Stimulated activated CD4-positive, alpha-beta T cell treated with anti-CD3 and anti-CD28 coated beads, Interleukin-1b, Interleukin-23, amount 100 ng/mL, for 24 hours (primary cell): ENCODE measurements at places on chromosomes 5 and 9.

DNA sequence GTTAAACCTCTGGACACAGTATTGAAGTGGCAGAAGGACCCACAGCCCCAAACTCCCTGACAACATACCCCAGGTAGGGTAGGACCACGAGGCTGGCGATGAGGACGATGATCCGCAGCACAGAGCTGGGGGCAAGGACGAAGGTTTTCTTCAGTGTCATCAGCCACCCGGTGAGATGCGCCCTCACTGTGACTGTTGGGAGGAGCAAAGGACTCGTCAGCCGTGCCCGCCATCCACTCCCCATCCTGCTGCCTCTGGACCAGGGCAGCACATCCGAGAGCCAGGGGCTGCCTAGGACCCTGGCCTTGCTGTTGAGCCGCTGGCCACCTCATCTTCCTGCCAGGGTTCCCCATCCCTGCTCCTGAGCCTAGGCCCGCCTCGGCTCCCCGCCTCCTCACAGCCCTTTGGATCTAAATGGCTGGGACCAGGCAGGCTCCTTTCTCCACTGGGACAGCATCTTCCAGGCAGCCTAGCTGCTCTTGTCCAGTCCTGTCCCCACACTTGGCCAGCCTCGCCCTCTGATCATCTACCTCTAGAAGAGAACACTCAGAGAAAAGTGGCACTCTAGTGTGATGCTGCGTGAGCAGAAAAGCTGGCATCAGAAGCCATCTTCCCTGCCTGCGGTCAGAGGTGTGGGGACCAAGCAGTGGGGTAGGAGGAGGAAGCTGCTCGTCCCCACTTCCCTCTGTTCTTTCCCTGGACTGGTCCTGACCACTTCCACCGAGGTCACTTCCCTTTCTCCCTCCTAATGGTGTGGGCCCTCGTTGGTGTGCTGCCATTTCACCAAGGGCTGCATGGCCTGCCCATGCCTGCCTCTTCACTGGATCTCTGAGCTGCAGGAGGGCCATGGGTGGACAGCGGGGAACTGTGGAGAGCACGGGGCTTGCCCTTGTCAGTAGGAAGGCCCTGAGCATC is 49.2 kb downstream of the OTULIN start:
- no peak for DNase-seq

- DNase-seq: no peak
Measured at GRCh38 chr5:34057118-34057517, 14.1 kb upstream of the C1QTNF3 start.

- DNase-seq: no peak
Measured at GRCh38 chr9:91818225-91818585, 131.8 kb downstream of the ROR2 start.

- DNase-seq: no peak
Measured at GRCh38 chr9:130173666-130173983, 1.4 kb downstream of the NCS1 start.

GRCh38 chr9:96157675-96158074 is 144.3 kb downstream of the HSD17B3 start:
- no peak for DNase-seq

DNA sequence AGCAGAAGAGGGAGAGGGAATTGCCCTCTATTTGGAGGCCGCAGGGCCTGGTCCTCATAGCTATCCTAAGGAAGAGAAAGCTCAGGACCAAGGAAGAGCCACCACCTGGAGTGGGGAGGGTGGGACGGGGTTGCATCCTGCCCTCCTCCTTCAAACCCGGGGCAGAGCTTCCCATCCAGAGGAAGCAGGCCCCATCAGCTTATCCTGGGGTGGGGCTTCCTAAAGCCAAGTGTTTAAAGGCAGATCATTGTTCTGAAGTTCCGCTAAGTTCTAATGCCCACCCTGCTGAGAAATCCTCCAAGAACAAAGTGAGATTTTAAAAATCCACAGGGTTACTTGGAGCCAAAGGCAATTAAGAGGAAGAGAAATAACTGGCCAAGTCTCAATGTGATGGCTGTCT is 210.3 kb downstream of the C9orf152 start:
- no peak for DNase-seq

DNA sequence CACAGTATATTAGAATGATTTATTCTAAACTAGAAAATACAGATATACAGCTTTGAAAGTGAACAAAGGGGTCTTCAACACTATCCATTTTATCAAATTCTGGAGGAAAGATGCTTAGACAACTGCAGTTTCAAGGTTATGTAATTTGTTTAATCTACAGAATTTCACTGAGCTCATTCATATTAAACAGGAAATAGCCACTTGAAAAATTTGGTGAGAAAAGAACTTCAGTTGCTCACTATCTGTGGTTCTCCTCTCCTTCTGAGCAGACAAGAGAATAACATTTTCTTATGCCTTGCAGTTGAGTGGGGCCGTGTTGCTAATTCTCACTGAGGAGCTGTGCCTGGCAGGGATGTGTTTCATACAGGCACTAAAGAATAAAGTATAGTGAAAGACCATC is 1428.2 kb downstream of the CDH12 start:
- DNase-seq: no peak

- DNase-seq: no peak
Measured at GRCh38 chr9:6538666-6539071, 106.9 kb downstream of the GLDC start.

DNA sequence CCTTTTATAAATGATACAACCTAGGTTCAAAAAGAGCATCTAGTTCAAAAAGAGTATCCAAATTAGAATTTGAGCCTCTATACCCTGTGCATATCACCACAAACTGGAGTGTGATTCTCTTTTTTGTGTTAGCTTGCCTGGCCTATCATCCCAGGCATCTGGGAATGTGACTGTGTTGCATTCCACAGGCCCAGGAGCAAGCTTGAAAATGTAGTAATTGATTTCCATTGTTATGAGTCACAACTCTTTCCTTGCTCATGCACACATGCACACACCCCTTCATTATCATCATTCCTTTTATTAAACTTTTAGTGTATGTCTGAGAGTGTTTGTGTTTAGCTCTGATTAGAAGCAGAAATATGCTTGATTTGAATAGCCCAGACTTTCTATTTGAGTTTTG is 75.2 kb downstream of the FCHO2 start:
- no peak for DNase-seq

- no peak for DNase-seq
Measured at GRCh38 chr5:127960270-127960691, 123.3 kb upstream of the SLC12A2 start.

GRCh38 chr9:133835262-133835901 is 97.2 kb upstream of the SARDH start:
- DNase-seq: no peak

GRCh38 chr9:110592044-110592830 is 12.7 kb upstream of the SVEP1 start:
- DNase-seq: no peak

DNA sequence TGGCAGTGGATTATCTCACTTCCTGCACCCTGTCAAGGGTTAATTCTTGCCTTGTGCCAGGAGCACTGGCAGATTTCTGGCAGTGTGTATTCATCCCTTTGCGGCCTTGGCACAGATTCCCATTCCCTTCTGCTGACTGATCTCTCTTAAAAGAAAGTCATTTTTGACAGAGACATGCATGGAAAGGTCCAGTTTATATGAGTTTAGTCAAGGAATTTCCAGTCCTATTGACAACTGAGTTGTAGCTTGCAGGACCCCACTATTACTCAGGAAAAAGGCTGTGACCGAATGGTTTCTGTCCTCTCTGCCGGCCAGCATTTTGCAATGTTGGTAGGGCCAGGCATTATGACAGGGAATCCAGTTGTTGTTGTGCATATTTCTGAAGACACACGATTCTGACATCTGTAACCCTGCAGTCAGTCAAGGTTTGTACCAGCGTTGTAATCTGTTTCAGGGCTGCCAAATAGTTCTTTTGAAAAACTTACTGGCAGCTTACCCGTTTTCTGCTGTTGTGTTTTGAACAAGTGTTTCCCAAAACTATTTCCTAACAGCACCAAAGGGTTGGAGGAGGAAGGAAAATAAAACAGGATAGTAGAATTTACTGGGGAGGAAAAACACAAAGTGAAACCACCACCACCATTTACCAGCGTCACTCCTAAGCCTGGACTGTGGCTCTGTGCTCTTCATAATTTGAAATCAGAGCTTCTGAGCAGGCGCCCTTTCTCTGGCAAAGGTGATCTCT is 243.4 kb upstream of the KLF4 start:
- no peak for DNase-seq

GRCh38 chr5:160641405-160641804 is 210.6 kb downstream of the ATP10B start:
- no peak for DNase-seq

- DNase-seq: no peak
Measured at GRCh38 chr5:115818821-115819220, 2.4 kb upstream of the CDO1 start.

DNA sequence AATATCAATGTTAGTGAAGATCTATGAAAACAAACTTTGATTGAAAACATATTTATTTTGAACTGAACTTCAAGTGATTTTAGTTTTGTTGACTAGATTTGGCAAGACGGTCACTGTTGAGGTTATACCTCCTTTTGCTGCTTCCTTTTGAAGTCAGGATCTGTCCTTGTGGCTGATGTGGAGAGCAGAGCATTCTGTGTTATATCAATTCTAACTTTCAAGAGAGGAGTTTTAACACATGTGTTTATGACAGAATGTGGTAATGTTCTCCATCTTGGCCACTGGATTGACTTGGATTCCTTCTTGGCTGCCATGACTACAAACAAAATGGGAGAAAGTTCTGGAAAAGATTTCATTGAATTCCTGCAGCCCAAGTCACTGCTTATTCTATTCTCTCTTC is 104.0 kb upstream of the ACTBL2 start:
- no peak for DNase-seq

- no peak for DNase-seq
Measured at GRCh38 chr5:77960863-77961396, 184.8 kb upstream of the TBCA start.

DNA sequence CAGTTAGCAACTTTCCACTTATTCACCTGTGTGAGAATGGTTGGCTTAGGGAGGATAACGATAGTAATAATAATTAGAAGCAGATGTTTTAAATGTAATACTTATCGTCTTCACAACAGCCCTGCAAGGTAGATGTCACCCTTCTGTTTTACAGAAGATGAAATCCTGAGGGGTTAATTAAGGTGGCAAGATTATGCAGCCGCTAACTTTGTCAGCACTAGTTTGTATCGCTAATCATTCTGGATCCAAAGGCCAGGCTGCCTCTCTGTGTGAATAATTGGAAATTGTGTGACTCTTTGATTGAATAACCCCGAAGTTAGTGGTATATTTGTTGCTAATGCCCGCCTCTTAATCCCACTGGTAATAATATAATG is 635 bp downstream of the IFT74 start:
- no peak for DNase-seq

DNA sequence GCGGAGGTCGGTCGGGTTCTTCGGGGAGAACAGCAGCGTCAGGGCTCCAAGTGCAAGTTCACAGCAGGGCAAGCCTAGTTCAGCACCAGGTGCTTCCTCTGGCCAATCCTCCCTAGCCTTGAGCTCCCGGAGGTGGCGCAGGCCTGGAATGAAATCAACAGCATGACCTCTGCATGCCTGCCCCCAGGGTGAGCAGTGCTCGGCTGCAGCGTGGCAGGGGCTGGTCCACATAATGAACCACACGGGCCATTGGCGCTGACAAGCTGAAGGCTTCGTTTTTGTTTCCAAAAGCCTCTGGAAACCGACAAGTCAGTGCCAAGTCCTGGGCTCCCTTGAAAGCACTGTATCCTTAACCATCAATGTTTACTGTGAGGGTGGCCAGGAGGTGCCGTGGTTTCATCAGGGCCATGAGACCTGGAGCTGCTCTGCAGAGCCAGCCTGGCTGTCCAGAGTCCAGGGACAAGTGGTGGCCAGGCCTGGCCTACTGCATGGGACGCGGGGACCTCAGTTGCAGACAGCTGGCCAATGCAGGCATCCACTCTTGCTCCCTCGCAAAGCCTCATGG is 2.1 kb upstream of the INPP5E start:
- no peak for DNase-seq

- DNase-seq: no peak
Measured at GRCh38 chr5:32379421-32379820, 65.1 kb downstream of the ZFR start.

GRCh38 chr9:69283003-69283402 is 42.0 kb upstream of the ENTREP1 start:
- DNase-seq: no peak

- no peak for DNase-seq
Measured at GRCh38 chr9:115109486-115109885, 8.5 kb downstream of the TNC start.

- no peak for DNase-seq
Measured at GRCh38 chr5:67880511-67880805, 335.1 kb upstream of the PIK3R1 start.

- no peak for DNase-seq
Measured at GRCh38 chr5:89128092-89128491, 245.1 kb upstream of the MEF2C start.

DNA sequence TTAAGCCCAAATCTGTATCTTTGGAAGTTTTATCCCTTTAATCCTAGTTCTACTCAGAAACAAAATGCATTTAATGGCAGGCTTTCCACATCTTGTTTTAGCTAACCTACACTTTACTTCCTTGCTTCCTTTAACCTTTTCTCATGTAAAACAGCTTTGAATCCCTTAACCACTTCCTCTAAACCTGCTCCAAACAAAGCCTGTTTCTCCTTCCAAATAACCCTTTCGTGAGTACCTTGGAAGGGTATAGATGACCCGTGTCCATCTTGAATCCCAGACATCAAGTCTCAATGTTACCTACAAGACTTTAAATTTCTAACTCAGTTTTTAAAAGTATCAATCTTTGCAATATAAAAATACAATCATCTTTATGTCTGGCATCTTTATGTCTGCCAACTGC is 78.4 kb downstream of the DROSHA start:
- no peak for DNase-seq

GRCh38 chr9:107103621-107104020 is 179.5 kb upstream of the RAD23B start:
- no peak for DNase-seq

DNA sequence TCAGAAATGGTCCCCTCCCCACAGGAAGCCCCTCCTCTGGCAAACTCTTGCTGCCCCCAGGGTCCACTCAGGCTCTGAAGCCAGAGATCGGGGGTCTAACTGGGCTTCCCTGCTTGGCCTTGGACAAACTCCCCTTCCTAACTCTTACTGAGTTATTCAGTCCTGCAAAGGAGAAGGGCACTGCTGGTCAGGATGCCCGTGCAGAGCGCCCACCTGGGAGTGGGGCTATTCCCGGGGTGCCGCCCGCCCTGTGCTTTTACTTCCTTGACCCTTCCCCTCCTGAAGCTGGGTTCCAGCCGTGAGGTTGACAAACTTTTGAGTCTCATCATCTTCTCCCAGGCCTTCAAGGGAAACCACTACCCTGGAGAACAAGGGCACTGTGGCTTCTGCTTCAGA is 4.9 kb downstream of the TBC1D9B start:
- no peak for DNase-seq
